ENCODE measurements at places on chromosomes 5 and 9.

DNA sequence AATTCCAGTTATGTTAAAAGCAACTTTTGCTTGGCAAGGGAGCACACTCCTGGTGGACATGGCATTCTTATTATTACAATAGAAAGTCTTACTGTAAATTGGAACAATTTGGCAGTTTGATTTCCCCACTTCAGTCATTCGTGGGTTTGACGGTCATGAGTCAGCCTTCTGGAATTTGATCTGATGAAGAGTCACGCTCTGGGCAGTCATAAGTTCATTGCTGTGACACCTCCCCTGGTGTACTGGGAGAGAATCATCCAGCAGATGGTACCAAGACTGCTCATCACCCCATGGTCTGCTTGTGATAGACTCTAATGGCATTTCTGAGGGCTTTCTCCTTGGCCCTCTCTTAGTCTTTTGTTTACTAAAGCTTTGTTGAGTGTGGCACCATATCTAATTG, 53.8 kb downstream of the GLRA1 start:
- no peak for DNase-seq

DNA sequence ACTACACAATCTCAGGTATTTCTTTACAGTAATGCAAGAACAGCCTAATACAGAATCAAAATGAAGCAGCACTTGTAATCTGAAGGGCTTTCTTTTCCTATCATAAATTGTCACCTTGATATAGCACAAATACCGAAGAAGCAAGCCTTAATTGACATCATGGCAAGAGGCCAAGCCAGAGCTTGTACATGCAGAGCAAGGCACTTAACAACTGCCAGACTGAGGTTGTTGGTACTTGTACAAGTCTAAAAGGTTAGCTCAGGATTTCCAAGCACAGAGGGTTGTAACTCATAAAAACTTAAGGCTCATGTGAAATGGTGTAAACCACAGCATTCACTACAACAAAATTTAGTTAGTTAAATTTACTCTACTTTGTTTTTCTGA, 158.8 kb upstream of the SPEF2 start:
- DNase-seq, result no peak

DNA sequence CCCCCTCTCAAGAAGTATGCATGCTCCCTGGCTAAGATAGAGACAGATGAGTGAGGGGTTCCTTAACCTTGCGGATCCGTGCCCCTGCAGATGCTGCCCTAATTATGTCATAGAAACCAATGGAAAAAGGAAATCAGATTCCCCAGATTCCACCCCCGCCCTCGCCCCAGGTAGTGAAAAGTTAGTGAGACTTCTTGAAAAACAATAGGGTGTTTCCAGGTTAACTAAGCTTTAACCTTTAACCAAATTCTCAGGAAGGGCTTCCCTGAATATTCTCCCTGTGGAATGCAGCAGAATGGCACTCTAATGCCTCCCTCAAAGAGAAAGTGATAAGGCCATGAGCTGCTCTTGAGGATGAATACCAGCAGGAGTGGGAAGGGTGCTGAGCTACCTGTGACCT, 116.0 kb upstream of the RANBP3L start:
- DNase-seq, result no peak

- no peak for DNase-seq
Observed at GRCh38 chr5:156186760-156187159, 140.2 kb upstream of the SGCD start.

DNA sequence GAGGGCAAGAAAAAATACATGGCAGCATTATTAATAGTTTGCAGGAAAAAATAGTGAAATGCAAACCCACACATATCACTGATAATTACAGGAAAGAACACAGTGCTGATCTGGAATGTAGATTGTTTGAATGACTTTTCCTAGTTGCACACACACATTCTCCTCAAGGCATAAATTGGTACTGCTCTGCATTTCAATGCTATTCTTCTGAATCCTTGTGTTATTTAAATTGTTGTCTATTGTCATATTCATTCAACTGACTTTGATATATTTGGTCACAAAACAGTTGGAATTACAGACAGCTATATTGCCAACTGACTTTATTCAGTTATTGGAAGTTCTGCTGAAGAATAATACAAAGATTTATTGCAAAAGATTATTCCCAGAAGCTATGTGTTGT, 139.5 kb downstream of the CDH10 start:
- DNase-seq, result no peak

GRCh38 chr9:68780380-68780712, 75.3 kb downstream of the PIP5K1B start:
- DNase-seq, result no peak

DNA sequence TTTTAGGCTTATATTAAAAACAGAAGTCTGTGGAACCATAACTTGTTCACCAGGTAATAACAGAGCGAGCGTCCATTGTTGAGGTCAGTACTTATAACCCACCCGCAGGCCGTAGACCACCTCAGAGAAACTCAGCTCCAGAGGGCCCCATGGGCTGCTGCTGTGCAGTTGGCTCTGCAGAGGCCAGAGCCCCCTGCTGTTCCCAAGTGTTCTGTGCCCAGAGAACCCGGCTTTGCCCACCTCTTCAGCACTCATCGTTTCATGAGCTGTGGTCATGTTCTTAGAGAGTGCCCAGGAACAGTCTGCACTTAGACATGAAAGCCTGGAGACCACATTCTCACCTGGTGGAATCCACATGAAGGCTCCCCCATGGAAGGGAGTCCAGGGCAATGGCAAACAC, 50.4 kb upstream of the SLC2A8 start:
- no peak for DNase-seq

DNA sequence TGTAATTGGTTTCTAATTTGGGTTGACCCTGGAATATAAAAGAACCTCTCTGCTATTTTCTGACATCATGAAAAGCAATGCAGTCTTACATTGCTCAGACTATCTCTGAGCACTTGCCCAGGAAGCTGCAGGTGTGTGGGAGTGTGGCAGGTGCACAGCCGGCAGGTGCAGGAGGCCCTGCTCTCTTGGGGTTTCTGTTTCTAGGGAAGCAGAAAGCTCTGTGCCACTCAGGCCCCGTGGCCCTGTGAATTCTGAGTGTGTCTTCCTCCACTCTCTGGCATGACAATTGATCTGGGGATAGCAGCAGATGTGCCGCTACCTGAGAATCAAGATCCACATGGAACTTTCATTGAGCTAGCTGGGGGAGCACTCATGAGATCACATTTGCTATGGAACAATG, 45.7 kb upstream of the IRX2 start:
- no peak for DNase-seq

DNA sequence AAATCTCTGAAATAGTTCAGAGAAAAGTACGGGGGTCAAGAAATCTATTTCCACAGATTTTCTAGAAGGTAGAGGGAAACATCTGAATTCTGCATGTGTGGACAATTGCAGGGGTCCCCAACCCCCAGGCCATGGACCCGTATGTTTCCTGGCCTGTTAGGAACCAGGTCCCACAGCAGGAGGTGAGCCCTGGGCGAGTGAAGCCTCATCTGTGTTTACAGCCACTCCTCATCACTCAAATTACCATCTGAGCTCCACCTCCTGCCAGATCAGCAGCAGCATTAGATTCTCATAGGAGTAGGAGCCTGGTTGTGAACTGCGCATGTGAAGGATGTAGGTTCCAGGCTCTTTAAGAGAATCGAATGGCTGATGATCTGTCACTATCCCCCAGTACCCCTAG, 200.5 kb upstream of the EDIL3 start:
- DNase-seq, result no peak

- peak; percentile 70 for DNase-seq
Observed at GRCh38 chr9:35096035-35096849, at the start of gene PIGO. Gene PIGO (minus strand): TSS chr9:35096591. CDS start chr9:35095565, 1,026 bp downstream.

DNA sequence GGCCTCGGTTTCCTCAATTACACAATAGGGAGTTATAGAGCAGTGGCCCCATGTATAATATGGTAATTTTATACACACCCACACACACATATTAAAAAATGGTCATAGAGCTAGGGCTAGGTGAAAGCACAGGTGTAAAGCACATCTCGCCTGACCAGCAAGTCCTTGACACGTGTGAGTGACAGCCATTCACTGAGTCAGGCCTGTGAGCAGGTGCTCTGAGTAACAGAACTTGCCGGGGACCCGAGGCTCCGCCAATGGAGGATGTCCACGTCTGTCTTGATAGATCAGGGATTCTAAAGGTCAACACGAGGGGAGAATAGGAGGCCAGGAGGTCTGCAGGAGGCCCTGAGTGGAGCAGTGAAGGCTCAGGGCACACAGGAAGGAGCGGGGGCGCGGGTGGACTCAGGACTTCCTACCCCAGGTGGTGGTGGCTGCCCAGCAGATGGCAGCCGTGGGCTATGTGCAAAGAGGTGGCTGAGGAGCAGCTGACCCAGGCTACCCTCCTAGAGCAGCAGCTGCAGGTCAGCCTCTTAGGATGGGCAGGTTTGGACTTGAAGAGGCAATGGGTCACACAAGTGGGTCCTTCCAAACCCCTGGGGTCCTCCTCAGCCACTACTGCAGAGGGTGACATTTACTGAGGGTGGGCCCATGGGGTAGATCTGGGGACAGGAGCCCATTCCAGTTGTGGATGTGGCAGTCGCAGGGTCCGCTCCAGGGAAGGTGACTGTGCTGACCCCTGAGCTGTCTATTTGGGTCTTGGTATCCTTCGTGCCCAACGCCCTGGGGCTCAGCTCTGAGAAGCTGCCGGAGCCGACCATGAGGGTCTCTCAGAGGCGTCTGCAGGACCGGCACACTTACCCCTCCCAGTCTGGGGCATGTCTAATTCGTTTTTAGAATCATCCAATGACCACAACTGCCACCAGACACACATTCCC, 45.9 kb downstream of the PRRT1B start:
- peak; percentile 74 for DNase-seq
